ENCODE measurements at places on chromosomes 7 and 10.

GRCh38 chr10:31129880-31130405, 98.3 kb upstream of the ZNF438 start:
- DNase-seq: no peak

GRCh38 chr7:35522697-35523096, 172.2 kb downstream of the HERPUD2 start:
- no peak for DNase-seq

GRCh38 chr10:18713077-18713476, 53.8 kb downstream of the ARL5B start:
- no peak for DNase-seq

- no peak for DNase-seq
Measured at GRCh38 chr7:102317231-102318059, 30.8 kb downstream of the SH2B2 start.

GRCh38 chr7:149836434-149836833, 1.7 kb upstream of the ZNF862 start:
- no peak for DNase-seq

- DNase-seq: no peak
Measured at GRCh38 chr7:115816318-115816974, 214.1 kb downstream of the TFEC start.

GRCh38 chr10:15321431-15322341, 49.4 kb downstream of the FAM171A1 start:
- no peak for DNase-seq

DNA sequence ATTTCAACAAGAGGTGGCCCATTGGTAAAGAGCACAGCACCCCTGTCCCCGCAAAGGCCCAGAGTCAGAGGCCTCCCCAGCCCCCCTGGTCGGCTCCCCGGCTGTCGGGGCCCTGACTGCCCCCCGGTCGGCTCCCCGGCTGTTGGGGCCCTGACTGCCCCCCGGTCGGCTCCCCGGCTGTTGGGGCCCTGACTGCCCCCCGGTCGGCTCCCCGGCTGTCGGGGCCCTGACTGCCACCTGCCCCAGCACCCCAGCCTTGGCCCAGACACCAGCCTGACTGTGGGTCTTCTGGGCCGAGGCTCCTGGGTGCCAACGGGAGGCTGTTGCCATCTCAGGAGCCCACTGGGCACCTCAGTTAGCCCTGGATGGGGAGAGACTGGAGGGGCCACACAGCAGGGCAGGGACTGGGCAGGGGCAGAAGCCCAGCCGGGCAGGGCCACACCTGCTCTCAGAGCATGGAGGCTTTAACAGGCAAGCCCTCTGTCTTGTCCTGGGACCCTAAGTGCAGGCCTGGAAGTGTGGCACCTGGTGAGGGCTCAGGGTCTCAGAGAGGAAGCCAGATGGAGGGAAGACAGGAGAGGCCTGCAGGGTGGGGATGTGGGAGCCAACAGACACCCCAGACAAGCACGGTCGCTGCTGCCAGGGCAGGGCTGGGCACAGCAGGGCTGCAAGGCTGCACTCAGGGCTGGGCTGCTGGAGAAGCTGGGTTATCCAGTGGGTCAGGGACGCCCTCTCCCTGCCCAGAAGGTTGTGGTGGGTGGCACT, 56.5 kb downstream of the JAKMIP3 start:
- DNase-seq: no peak

DNA sequence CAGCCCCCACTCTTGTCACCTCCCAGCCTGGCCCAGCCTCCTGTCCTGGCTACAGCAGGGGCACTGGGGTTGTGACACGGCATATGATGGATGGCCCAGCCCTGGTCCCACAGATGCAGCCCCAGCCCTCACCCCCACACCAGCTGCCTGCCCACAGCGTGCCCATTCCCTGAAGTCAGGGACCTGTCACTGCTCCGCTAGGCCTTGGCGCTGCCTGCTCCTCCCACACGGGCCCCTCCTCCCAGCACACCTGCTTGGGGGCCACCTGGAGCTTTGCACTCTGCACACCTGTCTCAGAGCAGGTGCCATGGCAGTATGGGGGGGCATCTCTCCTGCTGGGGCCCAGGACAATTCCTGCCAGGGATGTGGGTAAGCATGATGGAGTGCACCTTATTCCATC, 3.5 kb downstream of the GCK start:
- DNase-seq: no peak

DNA sequence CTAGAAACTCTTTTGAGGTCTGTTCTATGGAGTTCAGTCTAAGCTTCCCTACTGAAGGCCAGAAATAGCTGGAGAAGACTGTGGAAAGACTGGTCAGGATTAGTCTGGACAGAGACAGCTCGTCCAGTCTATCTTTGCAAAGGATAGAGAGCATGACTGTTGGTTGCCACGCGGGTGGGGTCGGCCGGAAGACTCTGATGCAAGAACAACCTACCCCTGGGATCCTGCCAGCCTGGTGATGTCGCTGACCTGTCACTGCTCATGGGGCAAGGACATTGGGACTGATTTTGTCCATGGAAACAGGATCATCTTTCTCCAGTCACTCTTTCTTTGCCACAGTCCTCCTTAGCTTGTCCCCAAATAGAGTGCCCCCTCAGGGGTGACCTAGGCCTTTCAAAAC, 337.6 kb upstream of the NPSR1 start:
- no peak for DNase-seq

GRCh38 chr10:122020226-122020625, 31.3 kb downstream of the TACC2 start:
- no peak for DNase-seq

- no peak for DNase-seq
Measured at GRCh38 chr7:150425670-150426069, 24.8 kb upstream of the GIMAP8 start.

DNA sequence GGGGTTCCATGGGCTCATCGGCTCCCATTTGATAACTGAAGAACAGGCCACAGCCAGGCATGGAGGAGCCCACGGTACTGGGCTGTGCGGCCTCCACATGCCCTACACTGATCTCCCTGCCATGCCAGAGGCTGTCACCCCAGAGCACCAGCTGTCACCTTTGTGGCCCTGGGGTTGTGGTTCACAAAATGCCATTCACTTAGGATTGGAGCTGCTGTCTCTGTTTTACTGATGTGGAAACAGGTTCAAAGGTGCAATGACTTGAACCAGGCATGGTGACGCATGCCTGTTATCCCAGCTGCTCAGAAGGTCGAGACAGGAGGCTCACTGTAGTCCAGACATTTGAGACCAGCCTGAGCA, 4.3 kb upstream of the UPK3B start:
- no peak for DNase-seq

DNA sequence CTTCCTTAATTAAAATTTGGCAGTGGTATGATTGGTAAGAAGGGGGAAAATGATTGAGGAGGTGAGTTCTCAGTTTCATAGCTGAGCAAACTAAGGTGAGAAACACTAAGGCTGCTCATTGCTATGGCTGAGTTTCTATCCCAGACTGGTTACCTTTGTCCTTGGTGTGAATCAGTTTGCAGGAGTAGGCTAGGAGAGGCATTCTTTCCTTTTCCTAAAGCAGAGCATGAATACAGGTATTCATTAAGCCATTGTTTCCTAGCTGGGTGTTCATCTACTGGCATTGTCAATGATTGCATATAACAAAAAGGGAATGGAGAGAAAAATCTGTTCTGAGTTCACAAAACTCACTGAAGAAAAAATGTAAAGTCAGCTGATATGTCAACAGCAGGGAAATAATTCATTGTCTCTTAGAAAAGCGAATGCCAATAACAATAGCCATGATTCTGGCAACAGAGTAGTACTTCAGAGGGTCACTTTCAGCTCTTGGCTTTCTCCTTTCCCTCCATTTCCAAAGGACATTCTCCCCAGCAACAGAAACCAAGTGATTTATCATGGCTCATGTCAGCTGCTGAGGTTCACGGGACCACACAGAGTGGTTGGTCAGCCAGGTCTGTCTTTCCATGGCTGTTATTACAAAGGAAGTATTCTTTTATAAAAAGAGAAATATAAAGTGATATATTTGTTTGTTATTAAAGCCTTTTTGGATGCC, 234.0 kb downstream of the BICC1 start:
- no peak for DNase-seq

DNA sequence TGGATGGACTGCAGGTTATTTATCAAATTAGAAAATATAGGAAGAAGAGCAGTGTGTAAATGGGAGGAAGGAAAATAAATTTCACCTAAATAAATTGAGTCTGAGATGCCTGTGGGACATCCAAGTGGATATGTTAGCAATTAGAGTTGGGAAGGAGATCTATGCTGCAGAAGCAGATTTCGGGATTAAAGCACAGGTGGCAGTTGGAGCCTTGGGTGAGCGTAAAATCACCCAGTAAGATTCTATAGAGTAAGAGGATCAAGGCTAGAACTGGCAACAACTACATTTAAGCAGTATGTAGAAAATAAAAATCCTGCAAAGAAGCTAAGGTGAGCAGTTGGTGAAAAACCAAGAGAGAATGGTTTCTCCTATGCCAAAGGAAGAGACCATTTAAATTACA, 8.4 kb downstream of the TRIM4 start:
- no peak for DNase-seq
